NCI-H1436 treated with DMSO at 0.1 percent for 48 hours (cell line): ENCODE measurements at places on chromosomes 1 and 21.

GRCh38 chr1:172745014-172745413, 86.1 kb downstream of the FASLG start:
- no peak for DNase-seq

DNA sequence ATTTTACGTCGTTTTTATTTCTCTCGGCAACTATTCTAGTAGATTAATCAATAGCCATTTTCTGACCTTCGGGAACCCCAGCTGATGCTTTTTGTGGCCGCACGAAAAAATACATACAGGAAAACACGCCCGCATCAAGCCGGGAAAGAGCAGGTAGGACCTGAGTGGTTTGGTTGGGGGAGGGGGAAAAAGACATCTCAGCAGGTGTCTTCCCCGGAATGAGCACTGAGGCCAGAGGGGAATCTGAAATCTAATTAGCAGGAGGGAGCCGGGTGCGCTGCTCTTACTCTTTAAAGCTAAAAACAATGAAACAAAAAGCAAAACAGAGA, 618 bp upstream of the FOXD3 start:
- DNase-seq: no peak

DNA sequence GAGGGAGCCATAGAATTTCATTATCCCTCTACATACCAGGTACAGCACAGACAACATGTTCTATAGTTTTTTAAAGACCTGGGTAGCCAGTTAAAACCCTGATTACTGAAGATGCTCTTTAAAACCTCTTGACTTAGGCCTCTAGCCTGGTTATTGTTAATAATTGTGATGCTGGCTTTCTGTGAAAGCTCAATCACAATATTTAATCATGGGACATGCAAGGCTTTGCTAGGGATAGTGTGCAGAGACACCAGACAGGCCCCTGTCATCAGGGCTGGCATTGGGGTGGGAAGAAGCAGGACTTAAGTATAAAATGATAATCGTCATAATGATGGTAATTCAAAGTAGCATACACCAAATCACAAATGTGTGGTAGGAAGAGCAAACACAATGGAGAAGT, 274.4 kb downstream of the PTBP2 start:
- DNase-seq: no peak

DNA sequence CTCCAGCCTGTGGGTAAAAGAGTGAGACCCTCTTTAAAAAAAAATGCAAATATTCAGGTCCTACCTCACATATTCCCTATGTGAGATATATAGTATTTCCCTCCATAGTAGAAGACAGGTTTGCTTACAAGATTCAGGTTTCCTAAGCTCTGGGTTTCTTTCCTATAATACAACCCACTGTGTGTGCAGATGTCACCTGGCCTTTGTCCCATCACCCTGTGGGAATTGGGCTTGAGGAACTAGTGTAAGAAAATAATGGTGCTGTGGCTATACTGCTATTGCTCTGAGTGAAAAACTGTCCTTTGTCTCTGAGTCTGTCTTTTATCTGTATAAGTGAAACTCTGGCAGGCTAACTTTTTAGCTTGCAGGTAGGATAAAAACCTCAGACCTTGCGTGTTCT, 13.0 kb downstream of the C1orf146 start:
- DNase-seq: no peak

GRCh38 chr1:156401681-156402081, 32.7 kb downstream of the RHBG start:
- DNase-seq: no peak

DNA sequence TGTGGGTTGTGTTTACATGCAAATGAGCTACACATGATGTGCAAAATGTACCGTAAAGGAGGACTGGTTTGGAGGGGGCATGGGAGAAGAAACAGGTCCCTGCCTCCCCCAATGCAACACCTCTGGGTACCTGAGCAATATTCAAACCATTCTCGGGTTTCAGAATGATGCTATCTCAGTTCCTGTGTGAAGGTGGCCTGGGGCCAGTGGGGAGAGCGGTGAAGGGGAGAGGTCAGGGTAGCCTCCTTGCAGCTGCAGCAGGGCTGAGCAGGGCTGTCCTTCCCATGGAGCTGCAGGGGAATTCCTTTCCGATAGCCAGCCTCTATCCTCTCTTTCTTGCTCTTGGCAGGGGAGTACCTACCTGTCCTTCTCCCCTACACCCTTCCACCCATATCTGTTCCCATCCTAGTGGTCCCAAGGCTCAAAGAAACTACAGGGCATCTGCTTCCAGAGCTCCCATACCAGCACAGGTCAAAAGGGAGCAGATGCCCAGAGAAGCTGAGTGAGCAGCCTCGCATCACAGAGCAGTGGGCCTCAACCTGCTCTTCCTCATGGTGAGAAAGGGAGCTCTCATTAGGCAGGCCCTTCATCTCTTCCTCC, 11.9 kb downstream of the MEF2D start:
- no peak for DNase-seq

DNA sequence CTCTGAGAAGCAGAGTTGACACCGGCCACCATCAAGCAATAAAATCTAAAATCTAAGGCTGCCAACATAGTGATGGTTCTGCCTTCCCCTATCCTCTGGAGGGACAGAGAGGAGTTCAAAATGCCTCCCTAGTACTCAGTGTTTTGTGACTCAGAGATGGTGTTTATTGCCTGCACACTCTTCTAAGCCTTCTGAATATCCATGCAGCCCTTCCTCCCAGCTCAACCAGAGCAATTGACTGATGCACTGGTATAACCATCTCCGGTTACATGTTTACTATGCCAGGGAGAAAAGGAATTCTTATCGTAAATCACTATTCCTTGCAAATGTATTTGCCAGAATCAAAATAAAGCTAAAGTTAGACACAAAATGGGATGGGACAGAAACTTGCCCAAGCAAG, 132.9 kb upstream of the RAB4A start:
- no peak for DNase-seq

- DNase-seq: no peak
Measured at GRCh38 chr1:245603311-245603865, 448.6 kb downstream of the KIF26B start.

DNA sequence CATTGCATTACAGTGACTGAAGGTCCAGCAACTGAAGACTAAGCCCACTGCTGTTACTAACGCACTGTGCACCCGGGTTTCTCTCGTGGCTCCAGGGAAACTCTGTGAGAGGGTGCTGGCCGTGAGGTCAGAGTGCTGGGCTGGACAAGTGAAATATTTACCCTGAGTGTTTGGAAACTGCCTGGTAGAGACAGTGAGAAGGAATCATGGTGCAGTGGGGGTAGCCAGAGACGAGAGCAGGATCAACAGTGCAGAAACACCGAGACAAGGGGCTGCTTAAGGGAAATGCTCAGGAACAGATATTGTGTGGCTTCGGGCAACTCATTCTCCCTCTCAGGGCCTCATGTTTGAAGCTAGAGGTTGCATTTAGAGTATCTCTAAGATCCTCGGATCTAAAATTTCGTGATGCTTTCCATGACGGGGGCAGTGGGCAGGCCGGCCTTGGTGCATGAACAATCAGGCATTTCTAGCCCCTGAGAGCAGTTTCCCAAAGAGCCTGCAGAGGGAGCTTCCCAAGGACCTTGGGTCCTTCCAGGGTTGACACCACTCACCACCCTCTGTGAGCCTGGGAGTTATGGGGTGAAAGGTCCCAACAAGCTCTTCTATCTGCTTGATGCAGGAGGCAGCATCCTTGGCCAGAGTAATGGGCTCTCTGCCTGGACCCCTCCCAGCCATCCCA, 9.7 kb downstream of the CD2 start:
- DNase-seq: no peak

- DNase-seq: no peak
Measured at GRCh38 chr1:100832694-100833428, 61.8 kb downstream of the EXTL2 start.

- peak; percentile 85 for DNase-seq
Measured at GRCh38 chr1:10507111-10507879, 32.5 kb downstream of the PEX14 start.

- no peak for DNase-seq
Measured at GRCh38 chr1:235045921-235046601, 82.6 kb downstream of the TOMM20 start.

DNA sequence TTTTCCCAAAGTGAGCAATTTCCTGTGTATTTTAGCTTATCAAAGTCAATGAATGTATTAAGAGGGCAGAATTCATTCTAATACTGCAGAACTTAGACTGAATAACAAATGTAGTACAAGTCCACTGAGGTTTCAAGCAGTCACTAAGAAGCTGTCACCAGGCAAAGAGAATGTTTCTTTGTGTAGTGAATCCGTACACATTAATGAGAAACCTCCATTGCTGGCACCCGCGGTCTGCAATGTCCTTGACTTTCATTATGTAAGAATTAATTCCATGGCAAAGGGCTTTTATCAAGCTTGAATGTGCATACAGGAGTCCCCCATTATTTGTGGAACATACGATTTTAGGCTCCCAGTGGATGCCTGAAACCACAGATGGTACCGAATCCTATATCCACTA, 719.5 kb upstream of the TMPRSS15 start:
- no peak for DNase-seq

DNA sequence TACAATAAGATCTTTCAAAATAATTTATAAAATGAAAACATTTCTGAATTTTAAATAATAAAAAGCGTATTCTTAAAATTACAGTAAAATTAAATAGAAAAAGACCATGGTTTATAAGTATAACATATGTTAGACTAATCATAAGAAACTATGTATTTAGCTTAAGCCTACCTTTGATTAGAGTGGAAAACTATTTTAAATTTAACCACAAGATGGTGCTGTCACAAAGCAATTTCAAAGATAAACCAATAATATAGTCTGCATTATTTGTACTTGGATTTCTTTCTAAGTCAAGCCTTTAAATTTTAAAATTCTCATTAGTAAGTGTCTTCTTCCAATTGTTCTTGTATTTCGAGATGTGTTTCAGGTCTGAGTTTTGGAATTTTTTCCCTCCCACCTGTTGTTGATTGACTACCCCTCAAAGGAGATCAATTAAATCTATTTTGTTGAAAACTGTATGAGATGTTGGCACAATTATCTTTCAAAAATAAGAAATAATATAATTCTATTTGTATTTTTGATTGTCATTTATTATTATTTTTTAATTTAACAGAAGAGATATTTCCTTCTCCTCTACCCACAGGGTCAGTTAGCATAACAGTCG, 459.8 kb downstream of the KCNT2 start:
- no peak for DNase-seq

DNA sequence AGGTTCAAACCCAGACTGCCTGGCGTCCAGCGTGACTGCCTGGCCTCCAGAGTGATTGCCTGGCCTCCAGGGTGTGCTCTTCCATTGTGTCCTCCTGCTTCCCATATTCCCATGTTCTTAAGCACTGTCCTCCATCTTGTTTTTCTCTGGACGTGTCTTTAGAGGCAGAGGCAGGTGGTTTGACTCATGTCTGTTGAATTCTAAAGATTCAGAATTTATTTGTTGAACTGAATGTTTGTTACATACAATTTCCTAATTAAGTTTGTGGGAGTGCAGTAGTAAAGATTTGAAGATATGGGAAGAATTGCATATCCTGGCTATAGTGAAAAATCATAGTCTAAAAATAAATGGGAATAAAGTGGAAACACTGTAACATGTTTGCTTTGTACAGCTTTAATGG, 18.3 kb downstream of the ST6GALNAC3 start:
- DNase-seq: no peak

GRCh38 chr1:89640440-89640839, 7.5 kb downstream of the LRRC8C start:
- DNase-seq: no peak

DNA sequence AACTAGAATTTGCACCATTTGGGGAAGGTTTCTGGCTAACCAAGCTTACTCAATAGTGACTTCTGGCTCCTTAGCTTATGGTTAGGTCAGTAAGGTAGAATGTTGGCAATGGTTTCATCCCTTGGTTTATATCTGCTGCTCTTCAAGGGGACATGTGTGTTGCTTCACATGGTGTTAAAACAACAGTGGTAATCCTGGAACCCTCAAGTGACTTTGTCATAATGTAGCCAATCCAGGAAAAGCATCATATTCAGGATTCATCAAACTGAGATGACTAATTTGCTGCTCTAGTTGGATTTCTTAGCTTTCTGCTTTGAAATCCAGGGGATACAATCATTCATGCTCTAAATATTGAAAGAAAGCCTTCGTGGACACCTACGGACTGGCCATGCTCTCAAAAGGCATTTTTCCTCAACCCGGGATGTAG, 108.7 kb downstream of the RGL1 start:
- DNase-seq: no peak

DNA sequence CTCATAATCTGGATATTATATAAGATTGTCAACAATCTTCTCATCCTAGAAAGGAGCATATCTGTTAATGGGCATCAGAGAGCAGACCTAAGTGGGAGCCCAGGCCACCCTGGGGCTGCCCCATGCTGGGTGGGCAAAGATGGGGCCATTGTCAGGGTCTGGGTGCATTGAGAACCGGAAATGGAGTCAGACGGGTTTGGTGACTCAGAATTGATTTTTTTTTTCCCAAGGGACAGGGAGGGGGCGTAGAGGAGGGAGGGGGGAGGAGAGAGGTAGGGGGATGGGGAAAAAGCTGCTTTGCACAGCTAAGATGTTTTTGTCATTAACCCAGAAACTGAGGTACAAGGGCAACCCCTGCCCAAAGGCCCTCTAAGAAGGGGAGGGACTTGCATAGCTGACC, 1.3 kb downstream of the ATXN7L2 start:
- no peak for DNase-seq

DNA sequence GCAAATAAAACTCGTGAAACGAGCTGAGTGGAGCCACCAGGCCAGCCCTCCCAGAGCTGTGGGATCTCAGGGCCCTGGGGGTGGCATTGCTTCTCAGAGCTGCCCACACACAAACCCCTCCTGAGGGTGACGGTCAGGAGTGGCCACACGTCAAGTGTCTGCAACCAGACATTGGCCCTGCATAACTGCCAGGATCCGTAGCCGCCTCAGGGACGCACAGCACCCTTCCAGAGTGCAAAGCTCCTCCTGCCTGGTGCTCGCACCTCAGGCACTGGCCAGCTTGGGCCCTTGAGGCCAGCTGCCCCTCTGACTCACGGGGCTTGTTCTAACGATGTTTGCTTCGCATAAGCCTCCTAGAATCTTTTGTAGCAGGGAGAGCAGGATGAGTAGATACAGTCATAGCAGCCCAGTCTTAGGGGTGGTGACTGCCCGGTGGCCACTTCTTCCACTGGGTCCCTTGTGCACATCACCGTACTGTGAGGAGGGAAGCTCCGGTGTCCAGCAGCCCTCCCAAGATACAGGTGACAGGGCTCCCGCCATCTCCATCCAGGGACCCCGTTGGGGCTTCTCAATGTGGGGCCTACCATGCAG, 5.0 kb downstream of the WNT3A start:
- no peak for DNase-seq

- no peak for DNase-seq
Measured at GRCh38 chr1:178075333-178075732, 18.6 kb upstream of the RASAL2 start.

GRCh38 chr1:107525961-107526360, 385.1 kb downstream of the NTNG1 start:
- no peak for DNase-seq

DNA sequence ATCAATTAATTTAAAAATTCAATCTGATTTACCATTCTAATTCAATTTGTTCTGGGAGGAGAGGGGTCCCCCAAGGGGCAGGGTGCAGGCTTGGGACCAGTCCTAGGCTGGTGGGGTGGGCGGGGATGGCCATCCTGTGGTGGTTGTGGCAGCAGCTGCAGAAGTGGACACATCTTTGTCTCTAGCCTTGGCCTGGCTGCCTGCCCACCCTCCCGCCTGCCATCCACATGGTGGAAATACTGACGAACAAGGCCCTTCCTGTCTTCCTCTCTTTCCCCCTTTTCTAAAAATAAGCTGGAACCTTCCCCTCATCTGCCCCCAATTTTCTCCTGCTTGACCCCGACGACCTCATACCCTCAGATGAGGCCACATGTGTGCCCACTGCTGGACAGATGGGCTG, 130.9 kb downstream of the FOXD2 start:
- DNase-seq: no peak

GRCh38 chr1:90850181-90850897, 133.2 kb upstream of the BARHL2 start:
- no peak for DNase-seq
